ENCODE measurements at places on chromosomes 12 and 14.

DNA sequence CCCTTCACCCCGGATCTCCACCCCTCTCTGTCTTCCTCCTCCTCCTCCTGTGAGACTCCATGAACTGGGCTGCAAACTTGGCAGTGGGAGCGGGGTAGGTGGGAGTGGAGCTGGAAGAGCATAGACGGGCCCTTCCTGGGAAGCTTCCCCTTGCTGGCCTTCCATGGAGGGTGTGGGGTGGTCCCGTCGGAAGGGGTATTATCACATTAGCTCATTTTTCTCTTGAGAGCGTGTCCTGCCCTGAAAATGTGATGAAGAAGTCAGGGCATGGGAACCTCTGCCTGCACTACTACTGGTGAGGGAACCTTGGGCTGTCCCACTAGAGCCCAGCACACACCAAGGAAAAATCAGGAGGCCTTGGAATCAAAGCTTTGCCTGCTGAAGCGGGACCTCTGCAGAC, 66.5 kb downstream of the CACNA1C start:
- no peak for DNase-seq

GRCh38 chr14:68111097-68111852, 291.7 kb downstream of the RAD51B start:
- DNase-seq, result no peak

DNA sequence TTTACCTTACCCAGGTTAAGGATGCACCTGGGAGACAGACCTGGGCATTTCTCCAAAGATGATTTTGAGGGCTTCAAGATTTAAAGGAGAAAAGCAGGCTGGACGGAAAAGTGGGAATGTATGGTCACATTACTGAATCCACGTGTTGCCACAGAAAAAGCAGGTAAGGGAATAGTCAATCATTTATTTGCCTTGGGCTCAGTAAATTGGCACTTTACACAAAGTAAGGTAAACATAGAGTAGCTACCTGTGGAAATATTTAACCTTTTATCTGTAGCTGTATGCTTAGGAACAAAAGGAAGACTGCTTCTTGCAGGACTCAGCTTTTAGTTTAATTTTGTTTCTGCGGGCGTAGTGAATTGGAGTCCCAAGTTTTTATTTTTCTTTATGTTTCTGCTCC, 153.3 kb downstream of the SLCO1B3 start:
- no peak for DNase-seq

- DNase-seq, result no peak
Observed at GRCh38 chr14:80784820-80785219, 156.7 kb downstream of the CEP128 start.

GRCh38 chr14:74737753-74738325, 24.9 kb downstream of the FCF1 start:
- no peak for DNase-seq

GRCh38 chr12:129193263-129193871, 340.1 kb downstream of the GLT1D1 start:
- no peak for DNase-seq

DNA sequence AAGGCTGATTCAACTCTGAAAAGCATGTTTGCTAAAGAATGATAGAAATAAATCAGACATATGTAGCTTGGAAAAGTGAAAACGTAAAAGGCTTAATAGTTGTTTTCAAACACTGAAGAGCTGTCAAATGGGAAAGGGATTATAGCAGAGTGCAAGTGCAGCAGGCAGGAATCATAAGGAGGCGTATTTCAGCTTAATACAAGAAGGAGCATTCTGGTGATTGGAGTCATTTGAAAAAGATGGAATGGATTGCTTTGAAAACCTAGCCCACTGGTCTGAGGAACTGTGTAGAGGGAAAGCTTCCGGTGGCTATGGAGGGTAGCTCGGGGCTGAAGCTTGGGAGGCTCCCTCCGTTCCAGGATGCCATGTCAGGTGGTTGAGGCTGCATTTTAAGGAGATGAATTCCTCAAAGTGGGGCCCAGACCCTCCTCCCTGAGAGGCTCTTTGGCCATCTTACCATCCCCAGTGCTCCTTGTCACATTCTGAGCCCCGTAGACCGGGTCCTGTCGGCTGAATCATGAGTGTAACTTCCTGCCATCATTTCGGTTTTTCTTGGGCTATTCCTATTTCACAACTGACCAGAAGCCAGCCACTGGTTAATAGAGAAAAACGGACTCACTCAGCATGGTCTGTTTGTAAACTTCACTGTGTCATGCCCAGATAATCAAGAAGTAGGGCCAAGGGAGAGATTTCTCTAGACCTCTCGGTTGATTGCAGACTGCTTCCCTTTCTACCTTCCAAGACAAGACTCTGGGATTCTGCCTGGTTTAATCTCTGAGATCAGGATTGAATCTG, 6.5 kb downstream of the WNT5B start:
- DNase-seq, result no peak

GRCh38 chr14:41749429-41749828, 142.8 kb downstream of the LRFN5 start:
- DNase-seq, result peak; percentile 37

DNA sequence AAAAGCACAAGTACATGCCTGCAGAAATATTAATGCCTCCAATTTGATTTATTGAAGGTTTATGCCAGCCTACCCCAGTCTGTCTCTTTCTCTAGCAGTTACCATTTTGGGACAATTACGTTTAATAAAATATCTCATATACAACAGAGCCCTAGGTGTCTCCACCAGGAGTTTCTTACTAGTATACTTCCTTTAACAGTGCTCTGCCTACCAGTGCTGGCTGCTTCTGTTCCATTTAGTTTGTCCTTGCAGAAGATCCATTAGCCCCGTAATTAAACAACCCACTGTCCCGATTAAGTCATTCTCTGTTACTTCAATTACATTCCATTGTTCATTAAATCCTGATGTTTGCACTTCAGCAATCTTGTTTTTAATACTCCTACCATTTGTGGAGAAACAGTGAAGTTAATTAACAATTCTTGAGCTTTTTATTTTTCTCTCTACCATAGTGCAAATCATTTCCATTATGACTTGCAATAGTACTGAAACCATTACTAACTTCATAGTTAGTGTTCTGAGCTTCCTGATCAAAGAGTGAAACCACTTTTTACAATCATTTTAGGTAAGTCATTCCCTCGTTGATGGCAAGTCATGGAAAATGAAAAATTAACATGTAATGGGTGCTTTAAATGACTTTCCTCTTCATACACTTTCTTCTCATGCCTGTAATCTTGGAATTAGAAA, 121.1 kb downstream of the PLXNC1 start:
- DNase-seq, result no peak

DNA sequence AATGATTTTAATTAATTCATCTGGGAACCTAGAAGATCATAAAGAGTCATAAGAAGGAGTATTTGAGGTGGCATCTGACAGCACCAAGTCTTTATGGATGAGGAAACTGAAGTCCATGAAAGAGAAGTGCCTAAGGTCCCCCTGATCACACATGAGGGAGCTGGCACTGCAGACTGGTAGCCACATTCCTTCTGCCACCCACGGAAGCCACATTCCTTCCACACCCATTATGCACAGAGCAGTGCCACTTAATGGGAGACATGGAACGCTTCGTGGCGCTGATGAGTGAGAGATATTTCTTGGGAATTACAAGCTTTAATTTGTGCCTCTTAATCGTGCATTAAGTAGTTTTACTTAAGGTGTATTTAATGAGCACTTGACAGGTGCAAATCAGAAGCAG, 139.3 kb upstream of the NTF3 start:
- DNase-seq, result no peak

- DNase-seq, result no peak
Observed at GRCh38 chr12:130754234-130754901, 38.3 kb upstream of the RIMBP2 start.

DNA sequence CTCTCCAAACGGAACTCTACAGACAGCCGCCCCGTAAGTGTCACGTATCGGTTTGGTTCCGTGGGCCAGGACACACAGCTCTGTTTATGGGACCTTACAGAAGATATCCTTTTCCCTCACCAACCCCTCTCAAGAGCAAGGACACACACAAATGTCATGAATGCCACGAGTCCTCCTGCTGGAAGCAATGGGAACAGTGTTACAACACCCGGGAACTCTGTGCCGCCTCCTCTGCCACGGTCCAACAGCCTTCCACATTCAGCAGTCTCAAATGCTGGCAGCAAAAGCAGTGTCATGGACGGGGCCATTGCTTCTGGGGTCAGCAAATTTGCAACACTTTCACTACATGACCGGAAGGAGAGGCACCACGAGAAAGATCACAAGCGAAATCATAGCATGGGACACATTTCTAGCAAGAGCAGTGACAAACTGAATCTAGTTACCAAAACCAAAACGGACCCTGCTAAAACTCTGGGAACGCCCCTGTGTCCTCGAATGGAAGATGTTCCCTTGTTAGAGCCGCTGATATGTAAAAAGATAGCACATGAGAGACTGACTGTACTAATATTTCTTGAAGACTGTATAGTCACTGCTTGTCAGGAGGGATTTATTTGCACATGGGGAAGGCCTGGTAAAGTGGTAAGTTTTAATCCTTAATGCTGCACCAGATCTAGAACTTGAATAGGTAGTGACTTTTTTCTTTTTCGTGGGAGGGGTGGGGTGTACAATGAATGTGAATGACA, 69.7 kb downstream of the WDR20 start:
- no peak for DNase-seq

- no peak for DNase-seq
Observed at GRCh38 chr12:6779708-6780432, 7.5 kb downstream of the LAG3 start.

GRCh38 chr12:325906-326305, 63.2 kb downstream of the KDM5A start:
- no peak for DNase-seq

DNA sequence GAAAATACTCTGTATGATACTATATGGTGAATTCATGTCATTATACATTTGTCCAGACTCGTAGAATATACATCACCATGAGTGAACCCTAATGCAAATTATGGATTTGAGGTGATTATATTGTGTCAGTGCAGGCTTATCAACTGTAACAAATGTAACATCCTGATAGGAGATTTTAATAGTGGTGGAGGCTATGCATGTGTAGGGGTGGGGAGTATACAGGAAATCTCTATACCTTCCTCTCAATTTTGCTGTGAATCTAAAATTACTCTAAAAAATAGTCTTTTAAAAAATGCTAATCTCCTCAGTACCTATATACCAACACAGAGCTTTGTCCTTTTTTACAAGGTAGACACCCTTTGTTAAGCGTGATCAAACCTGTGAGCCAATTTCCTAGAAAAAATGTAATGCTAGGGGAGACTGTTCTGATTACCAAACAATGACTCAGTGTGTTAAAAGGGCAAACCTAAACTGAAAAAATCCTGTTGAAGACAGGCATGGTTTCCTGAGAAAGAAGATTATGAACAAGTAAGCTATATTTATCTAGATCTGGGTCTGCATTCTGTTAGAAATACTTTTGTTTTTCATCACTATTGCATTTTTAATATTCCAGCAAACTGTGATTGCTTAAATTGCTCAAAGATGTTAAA, 170.9 kb downstream of the DUSP6 start:
- peak; percentile 25 for DNase-seq

- DNase-seq, result no peak
Observed at GRCh38 chr12:122868471-122869177, 27.3 kb downstream of the VPS37B start.

- DNase-seq, result no peak
Observed at GRCh38 chr14:69848903-69849391, 30.3 kb upstream of the SMOC1 start.

DNA sequence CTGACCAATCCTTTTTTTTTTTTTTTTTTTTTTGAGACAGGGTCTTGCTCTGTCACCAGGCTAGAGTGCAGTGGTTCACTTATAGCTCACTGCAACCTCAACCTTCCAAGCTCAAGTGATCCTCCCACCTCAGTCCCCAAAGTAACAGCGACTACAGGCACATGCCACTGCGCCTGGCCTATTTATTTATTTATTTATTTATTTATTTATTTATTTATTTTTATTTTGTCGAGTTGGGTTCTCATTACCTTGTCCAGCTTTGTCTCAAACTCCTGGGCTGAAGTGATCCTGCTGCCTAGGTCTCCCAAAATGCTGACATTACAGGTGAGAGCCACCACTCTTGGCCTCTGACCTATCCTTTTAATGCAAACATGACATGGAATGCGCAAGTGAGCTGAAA, 124.4 kb downstream of the GXYLT1 start:
- DNase-seq, result no peak

GRCh38 chr14:53683229-53683628, 273.4 kb downstream of the BMP4 start:
- DNase-seq, result no peak

GRCh38 chr14:68782091-68782981, 10.5 kb downstream of the ZFP36L1 start:
- DNase-seq, result peak; percentile 85

GRCh38 chr14:48563489-48563888, 888.1 kb upstream of the MDGA2 start:
- DNase-seq, result no peak

GRCh38 chr12:110742096-110742717, 484 bp downstream of the PPP1CC start:
- DNase-seq, result no peak

GRCh38 chr12:55072083-55072482, 52.3 kb downstream of the NEUROD4 start:
- peak; percentile 74 for DNase-seq

GRCh38 chr12:2248901-2249381, 196.2 kb downstream of the CACNA1C start:
- no peak for DNase-seq

- DNase-seq, result no peak
Observed at GRCh38 chr14:35339761-35340406, 47.7 kb downstream of the PSMA6 start.

GRCh38 chr14:89425931-89426330, 8.9 kb upstream of the FOXN3 start:
- peak; percentile 16 for DNase-seq

DNA sequence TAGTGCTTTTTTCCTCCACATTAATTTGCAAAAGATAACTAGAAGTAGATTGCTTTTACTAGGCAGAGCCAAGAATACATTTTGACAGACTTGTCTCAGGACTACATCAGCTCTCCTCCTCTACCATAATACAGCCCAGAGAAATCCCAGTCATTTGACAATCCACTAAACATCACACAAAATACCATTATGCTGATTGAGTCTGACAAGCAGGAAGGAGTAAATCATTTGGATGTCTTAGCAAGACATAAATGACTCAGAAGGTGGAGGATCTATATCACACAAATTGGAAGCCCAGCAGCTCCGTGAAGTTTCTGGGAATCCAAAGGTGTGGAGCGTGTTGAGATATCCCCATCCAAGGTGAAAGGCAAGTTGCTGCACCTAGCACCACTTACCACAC, 75.4 kb upstream of the FKBP4 start:
- no peak for DNase-seq

DNA sequence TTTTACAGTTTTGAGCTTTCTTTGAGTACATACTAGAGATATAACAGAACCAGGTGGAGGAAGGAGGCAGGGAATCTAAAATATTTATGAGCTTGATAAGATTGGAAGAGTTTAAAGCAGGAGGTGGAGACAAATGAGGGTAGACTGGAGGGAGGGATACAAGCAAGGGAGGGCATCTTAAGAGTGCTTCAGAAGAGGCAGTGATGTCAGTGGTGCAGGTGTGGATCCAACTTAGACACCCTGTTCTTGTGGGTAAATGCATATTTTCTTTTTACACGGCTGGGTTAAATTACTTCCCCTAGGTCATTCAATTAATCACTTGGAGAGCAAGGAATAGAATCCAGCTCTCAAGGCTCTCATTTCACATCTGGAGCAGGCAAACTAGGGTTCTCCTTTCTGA, 146.1 kb upstream of the LRIG3 start:
- no peak for DNase-seq
